ENCODE measurements at places on chromosomes 7 and 10.

GRCh38 chr10:117226813-117227451 lies 14.0 kb upstream of the SLC18A2 start:
- peak; percentile 71 for DNase-seq

DNA sequence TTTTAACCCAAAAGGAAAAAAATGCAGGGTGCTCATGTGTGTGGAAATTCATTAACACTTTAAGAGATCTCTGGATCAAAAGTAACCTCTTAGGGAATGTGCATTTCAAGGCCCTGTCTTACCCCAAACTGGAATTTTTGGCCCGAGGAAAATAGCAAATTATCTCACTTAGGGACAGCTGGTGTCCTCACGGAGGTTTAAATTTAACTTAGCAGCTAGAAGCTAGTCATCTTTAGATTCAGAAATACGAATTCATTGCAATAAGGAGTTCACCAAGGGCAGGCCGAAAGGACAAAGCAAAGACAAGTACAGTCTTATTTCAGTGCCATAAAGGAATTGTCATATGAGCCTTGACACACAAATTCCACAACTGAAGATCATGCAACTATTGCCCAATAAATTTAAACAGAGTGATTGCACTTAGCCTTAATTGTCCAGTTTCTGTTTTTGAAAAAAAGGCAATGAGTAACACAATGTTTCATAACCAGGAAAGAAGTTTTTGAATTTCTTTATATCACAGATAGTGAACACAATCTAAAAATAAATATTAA lies 22.4 kb upstream of the SEMA3C start:
- DNase-seq: no peak

DNA sequence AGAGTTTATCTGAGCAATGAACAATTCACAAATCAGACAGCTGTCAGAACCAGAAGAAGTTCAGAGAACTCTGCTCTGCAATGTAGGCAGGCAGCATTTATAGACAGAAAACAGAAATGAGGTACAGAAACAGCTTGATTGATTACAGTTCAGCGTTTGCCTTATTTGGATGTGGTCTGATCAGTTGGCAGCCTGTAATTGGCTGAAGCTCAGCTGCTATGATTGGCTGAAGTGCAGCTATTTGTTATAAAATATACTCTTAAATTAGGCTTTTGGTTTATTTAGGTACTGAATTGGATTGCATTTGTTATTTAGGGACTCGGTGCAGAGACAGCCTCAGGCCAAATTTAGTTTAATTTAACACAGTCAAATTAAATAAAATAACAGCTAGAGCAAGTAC lies 85.8 kb upstream of the JAZF1 start:
- no peak for DNase-seq

DNA sequence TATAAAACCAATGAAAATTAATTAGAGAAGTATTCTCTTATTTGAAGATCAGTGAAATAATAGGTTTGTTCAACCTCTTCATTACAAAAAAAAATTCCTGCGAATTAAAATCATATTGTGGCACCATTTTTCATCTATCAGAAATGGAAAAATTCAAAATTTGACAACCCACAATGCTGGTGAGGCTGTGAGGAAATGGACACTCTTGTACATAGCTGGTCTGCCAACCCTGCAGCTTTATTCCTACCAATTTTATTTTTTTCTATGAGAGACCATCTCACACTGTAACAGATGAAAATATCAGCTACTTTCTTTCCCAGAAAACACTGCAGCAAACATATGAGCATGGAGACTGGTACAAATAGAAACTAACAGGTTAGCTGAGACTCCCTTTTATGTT lies 208.8 kb upstream of the SEMA3E start:
- DNase-seq: no peak
